Brain pericyte (primary cell): ENCODE measurements at places on chromosomes 2 and 18.
A peak's percentile ranks its signal among the peaks of the same experiment; 100 is the strongest.

GRCh38 chr18:9738266-9738969 lies 30.3 kb downstream of the RAB31 start:
- DNase-seq = no peak

- DNase-seq = no peak
Observed at GRCh38 chr2:51084750-51085149, 52.8 kb upstream of the NRXN1 start.

GRCh38 chr2:118243031-118243430 lies 154.8 kb downstream of the INSIG2 start:
- DNase-seq = no peak

GRCh38 chr2:44822174-44822573 lies 119.3 kb upstream of the SIX3 start:
- DNase-seq = no peak

DNA sequence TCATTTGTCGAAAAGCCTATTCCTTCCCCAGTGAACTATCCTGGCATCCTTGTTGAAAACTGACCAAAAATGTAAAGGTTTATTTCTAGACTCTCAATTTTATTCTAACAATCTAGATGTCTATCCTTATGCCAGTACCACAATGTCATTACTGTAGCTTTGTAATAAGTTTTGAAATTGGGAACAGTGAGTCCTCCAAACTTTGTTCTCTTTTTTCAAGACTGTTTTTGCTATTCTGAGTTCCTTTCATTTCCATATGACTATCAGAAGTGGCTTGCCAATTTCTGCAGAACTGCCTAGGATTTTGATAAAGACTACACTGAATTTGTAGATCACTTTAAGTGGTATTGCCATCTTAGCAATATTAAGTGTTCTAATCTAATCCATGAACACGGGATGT lies 9.7 kb downstream of the STARD7 start:
- DNase-seq = no peak

GRCh38 chr2:152247337-152247695 lies 71.8 kb upstream of the STAM2 start:
- DNase-seq = no peak

- DNase-seq = no peak
Observed at GRCh38 chr2:123771928-123772632, 253.0 kb upstream of the CNTNAP5 start.

DNA sequence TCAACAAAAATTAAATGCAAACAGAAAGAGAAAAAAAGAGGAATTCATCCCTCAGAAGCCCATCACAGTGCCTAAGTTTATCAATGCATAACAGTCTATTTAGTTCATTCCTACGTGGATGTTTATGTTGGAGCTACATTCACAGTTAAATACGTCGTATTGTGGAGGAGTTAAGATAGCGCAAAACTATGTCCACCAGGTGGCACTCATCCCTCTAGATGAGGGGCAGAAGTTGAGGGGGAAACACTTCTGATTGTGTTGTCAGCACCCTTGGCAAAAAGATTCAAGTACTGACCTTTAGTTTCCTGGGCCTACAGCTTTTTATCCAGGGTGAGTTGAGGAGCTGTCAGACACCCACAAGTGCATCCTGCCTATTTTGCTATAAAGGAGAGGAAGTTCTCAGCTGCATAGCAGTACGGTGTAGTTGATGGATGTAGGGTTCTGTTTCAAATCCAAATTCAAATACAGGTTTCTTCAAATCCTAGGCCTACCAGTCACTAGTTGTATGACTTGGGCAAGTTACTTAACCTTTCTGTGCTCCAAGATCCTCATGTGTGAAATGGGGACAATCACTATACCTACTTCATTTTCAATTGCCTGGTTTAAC lies 26.8 kb upstream of the MYO1B start:
- peak; percentile 68 for DNase-seq

GRCh38 chr18:11308499-11308898 lies 159.1 kb upstream of the PIEZO2 start:
- DNase-seq = no peak

GRCh38 chr2:932320-933115 lies 18.1 kb upstream of the SNTG2 start:
- DNase-seq = no peak

GRCh38 chr18:29361843-29362242 lies 1184.9 kb upstream of the CDH2 start:
- no peak for DNase-seq
